ENCODE measurements at places on chromosomes 5 and 9.

DNA sequence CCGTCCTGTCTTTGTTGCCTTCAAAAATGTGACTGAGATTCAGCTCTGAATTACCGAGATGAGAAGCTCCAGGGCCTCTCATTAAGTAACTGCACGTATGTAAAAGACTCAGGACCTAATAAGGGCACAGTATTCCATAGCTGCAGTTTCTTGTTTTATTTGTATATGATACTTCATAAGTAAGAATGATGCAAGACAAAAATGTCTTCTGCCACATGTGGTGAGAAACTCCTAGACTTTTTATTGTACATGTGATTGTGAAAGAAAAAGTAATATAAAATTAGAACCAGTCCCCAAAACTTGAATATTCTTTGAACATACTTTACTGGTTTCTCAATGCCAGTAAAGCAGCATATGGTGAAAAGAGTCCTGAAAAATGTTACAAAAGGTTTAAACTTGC lies 110.1 kb upstream of the OTULINL start:
- DNase-seq = peak; percentile 87

DNA sequence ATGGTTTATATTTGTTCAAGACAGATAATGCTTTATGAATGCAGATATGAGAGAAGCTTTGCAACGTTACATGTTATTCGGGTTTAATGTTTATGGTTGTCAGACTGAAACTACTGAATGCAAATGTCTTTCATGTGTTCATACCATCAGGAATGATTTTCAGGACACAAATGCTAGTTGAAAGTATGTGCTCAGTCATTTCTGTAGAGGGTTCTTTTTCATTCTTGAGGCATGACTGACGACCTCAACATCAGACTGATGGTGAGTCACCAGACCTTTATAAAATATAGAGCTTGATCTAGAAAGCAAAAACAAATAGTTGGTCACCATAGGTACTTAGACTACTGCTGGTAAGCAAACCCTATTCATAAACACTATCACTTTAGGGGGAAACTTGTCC lies 287.3 kb upstream of the NUDT12 start:
- peak; percentile 90 for DNase-seq

DNA sequence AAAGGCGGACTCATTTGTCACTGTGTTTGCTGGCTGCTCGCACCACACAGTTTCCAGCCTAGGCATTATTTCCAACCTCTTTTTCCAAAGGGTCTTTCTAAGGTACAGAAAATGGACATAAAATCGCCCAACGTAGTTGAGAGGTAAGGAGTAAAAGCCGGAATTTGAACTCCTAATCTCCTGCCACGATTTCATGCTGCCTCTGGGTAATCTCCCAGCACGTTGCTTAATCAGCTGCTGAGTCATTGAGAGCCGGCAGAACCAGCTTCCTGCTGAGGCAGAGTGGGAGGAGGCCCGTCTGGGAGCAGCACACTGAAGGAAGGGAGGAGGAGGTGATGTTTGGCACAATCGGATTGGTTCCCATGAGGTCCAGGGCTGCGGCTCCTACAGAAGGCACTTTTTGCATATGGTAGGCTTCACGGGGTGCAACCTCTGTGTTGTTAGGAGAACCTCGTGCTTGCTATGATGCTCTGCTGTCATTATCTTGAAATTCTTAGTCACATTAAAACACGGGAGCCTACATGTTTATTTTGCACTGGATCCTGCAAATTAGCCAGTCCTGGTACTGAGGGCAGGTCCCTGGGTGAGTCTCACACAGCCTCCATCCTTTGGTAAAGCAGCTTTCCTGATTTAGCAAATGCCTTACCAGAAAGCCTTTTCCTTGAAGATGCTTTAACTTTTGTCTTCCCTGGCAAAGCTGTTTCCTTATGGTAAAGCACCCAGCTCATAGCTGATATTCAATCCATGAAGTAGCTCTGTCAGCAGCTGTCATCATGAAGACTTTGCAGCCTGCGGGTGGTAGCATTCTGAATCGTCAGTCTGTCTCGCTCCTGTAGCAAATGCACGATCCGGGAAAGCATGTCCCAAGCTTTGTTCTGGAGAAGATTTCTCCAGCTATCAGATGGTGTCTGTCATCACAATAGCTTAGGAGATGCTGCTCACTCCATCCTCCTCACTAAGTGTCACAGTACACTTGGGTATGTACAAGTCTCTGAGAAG lies 191.6 kb upstream of the MSX2 start:
- peak; percentile 79 for DNase-seq

- no peak for DNase-seq
Observed at GRCh38 chr5:180067986-180068385, 3.6 kb downstream of the RNF130 start.

GRCh38 chr9:108877524-108877923 lies 15.5 kb downstream of the ACTL7A start:
- no peak for DNase-seq

DNA sequence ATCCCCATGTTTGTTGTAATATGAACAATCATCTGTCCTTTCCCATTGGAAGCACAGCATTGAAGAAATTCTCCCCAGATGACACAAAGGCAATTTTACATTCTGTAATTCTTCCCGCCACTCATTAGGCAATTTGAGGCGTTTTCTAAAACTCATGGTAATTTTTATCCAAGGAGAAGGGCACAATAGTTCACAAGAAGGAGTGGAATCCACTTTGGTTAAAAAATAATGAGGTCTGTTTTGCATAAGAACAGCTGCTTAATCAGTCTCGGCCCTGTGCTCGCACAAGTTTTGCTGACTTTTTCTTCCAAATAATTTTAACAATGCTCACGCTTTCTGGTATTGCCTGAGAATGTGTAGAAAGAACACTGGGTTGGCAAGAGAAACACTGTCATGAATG lies 94.0 kb downstream of the CAVIN4 start:
- DNase-seq = no peak

DNA sequence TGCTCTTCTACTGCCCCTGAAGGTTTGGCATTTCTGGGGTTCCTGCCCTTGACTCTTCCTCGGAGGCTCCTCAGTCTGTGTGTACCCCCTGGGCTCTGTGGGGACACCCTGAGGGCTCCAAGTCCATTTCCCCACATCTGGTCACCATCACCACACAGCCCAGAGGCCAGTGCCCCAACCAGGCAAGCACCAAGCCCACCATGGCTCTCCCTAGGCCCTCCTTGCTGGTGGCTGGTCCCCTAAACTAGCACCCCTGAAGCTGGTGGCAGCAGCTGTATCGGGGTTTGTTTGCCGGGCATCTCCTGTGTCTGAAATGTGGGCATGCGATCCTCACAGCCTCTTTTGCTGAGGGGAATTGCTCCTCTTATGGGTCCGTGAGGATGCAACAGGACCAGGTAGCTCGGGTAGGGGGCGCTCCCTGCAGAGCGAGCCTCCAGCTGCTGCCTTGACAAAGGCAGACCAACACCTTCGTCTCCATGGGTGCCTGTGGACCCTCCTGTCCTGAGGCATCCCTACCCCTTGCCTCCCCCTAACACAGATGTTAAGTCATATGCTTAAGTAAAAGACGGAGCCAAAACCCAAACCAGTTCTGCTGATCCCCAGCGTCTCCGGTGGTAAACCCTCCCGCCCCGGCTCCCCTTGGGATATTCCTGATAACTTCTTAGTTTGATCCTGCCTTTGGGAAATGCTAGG lies 138.9 kb upstream of the IRX4 start:
- DNase-seq = no peak

DNA sequence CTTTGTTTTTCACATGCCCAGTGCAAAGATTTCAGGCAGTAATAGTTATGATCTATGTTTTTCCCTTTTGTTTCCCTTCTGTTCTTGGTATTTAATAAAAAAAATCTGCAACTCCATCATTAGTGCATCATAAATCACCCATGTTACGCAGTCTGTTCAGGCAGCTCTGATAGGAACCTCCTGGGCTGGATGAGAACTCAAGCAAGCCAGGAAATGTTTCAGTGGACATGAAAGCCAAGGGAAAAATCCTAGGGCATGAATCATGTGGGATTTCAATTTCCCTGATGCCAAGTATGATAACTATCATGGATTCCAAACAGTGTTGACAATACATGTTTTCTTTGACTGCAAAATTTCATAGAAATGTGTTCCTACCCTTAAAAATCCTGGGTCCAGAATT lies 119.7 kb upstream of the TARS1 start:
- peak; percentile 100 for DNase-seq

DNA sequence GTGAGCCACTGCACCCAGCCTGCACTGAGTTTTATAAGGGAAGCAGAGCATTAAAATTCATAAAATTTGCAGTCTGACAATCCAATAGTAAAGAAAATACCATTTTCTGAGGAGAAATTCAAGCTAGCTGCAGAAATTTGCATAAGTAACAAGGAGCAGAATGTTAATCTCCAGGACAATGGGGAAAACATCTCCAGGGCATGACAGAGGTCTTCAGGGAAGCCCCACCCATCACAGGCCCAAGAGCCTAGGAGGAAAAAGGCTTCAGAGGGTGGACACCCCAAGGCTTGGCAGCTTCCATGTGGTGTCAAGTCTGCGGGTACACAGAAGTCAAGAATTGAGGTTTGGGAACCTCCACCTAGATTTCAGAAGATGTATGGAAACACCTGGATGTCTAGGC lies 37.6 kb upstream of the MELK start:
- DNase-seq = no peak

GRCh38 chr5:56019306-56020272 lies 24.8 kb upstream of the IL6ST start:
- DNase-seq = peak; percentile 76

GRCh38 chr5:136484808-136485325 lies 119.5 kb upstream of the TRPC7 start:
- no peak for DNase-seq

- DNase-seq = no peak
Observed at GRCh38 chr9:137070906-137071275, 534 bp upstream of the SAPCD2 start.

DNA sequence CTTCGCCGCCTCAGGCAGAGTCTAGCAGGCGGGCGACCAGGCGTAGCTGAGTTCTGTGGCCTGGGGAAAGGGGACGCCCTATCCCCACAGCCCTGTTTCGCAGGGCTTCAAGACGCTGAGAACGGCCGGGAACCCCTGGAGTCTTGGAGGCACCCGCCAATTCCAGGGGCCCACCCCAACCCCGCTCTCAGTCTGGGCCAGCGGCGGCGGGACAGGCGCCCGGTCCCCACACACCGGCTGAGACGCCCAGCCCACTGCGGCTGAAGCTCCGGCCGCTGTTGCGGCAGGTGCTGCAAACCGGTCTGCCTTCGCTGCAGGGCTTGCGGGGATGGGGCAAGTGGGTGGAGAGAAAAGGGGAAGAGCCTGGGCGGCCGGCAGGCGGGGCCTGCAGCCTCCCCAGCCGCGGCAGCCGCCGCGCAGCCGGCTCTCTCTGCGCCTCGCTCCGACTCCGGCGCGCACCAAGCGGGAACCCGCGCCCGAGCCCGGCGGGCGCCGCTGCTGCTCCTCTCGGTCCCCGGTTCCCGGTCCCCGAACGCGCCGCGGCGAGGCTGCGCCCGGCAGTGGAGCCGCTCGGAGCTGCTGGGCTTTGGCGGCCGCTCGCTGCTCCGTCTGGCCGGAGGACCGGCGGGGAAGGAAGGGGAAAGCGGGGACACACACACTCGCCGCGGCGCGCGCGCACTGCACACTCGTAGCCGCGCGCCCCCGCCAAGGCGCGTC lies at the start of gene PIP5K1B:
TSS of gene PIP5K1B (plus strand) at position 427 of the 717 bp plus-strand sequence. CDS start 117,375 bp downstream, outside the sequence.
- no peak for DNase-seq

GRCh38 chr9:128159522-128159783 lies 612 bp upstream of the BBLN start:
- no peak for DNase-seq

- DNase-seq = no peak
Observed at GRCh38 chr5:175900157-175900556, 28.8 kb downstream of the CPLX2 start.

DNA sequence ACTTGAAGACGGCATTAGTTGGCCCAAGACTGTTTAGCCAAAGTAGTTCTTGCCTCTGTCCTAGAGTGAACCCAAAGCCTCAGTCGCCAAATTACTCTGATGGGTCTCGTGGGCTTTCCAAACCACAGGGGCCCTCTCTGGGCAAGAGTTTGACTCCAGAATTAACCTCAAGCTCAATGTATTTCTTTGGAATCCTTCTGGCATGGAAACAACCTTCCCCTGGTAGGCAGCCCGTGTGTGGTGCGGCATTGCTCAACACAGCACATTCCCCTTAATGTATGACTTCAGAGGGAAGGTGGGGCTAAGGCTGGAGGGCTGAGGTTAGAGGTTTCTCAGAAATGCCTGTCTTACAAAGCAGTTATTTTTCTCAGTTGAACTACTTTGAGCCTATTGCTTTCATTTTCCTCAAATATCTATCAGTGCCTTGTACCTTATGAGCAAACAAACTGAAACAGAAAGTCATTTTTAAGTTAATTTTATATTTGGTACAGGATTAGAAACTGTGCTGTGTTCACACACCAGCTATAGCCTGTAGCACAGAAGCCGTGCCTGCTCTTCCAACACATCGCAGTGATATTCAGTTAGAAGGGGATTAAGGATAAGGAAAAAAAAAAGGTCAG lies 123.9 kb upstream of the HAPLN1 start:
- peak; percentile 84 for DNase-seq

- DNase-seq = peak; percentile 66
Observed at GRCh38 chr9:107213561-107214028, 69.5 kb upstream of the RAD23B start.

DNA sequence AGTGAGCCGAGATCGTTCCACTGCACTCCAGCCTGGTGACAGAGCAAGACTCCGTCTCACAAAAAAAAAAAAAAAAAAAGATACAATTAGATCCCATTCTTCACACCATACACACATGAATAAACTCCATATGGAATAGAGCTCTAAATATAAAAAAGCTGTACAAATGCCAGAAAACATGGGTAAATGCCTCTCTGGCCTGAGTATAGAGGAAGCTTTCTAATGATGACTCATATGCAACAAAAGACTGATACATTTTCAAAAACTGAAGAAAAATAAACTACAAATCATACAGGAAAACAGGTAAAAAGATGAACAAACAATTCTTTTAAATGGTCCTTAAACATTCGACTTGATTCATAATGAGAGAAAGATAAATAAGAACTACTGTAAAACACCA lies 8.6 kb downstream of the ZFP62 start:
- DNase-seq = no peak

- DNase-seq = no peak
Observed at GRCh38 chr5:45765561-45765960, 69.4 kb upstream of the HCN1 start.

DNA sequence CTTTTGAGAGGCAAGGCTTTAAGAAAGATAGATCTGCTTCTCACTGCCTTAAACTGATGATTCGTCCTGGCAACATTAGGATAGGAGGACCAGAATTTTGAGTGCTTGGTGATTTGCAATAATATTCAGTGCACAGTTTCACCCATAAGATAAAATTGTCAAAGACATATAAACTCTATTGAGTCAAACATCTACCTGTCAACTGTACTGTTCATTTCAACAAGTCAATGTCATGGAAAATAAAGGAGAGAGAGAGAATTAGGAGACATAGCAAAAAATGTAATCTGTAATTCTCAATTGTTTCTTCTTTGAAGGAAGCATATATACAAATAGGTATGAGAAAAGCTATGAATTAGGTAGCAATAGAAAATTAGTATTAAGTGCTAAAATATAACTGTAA lies 237.2 kb downstream of the CDH12 start:
- no peak for DNase-seq

- no peak for DNase-seq
Observed at GRCh38 chr5:113319256-113320053, 115.3 kb downstream of the TSSK1B start.

GRCh38 chr5:150488519-150489359 lies 19.2 kb upstream of the NDST1 start:
- no peak for DNase-seq

All from fibroblast of skin of left biceps (primary cell).